ENCODE measurements at places on chromosomes 16 and 17. TPM values are rescaled to one million over a fixed set of nuclear protein-coding genes. Genes with fewer than 3 reads are reported as not detected.

GRCh38 chr16:62363501-62363900 lies 327.3 kb upstream of the CDH8 start:
- DNase-seq: no peak

- DNase-seq: peak; percentile 31
These were observed 718 bp downstream of the NDUFAB1 start for GRCh38 chr16:23595246-23595950.

- DNase-seq: peak; percentile 68
These were observed at the start of gene HOXB9 for GRCh38 chr17:48626245-48627117. Gene HOXB9 (minus strand): TSS chr17:48626358. CDS start chr17:48626269, 89 bp downstream.

- no peak for DNase-seq
These were observed 123.1 kb downstream of the C16orf78 start for GRCh38 chr16:49496656-49497055.

- DNase-seq: no peak
These were observed 28.3 kb upstream of the CDC42EP4 start for GRCh38 chr17:73340093-73340596.

DNA sequence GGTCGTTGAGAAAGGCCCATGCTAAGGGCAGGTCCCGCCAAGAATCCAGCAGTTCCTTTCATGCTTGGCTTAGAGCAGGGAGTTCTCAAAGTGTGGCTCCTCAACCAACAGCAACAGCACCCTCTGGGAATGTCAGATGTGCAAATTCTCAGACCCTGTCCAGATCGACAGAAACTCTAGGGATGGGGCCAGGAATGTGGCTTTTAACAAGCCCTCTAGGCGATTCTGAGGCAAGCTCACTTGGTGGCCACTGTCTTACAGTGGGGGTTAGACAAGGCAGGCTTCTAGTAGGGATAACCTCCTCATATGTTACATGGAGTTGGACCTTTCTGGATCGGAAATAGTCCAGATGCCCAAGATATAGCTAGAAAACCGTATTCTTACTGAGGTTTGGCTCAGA lies 144.8 kb downstream of the ZFHX3 start:
- DNase-seq: no peak

DNA sequence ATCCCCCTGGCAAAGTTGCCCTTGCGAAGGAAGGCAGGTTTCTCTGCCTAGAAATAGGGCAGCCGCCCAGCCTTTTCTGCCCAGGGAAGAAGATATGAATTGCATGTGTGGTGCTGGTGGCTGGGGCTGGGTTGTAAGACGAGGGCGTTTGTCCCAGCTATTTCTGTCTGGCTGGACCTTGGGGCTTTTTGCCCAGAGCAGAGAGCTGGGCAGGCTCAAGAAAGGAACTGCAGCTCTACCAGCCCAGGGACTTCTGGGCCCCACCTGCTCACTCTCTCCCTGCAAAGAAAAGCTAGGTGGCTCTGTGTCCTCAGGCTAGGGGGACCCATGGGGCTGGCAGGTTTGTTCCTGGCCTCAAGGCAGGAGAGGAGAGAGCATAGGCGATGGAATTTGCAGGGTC lies 586 bp downstream of the CACNG1 start:
- no peak for DNase-seq

DNA sequence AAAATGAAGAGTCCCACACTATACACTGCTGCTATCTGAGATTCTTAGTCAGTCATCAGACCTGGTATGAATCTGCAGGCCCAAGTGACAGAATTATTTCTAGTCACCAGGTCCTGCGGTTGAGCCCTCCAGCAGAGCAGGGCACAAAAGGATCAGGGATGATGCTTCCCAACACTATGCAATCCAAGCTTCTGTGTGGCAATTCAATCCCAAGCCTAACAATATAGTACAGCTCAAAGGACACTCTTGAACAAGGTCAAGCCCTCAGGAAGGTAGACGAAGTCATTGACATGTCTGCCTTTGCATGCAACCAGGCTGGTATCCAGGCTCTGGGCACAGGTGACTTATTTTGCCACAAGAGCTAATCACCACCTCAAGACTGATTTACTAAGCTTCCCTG lies 5.8 kb downstream of the DCUN1D3 start:
- DNase-seq: no peak

DNA sequence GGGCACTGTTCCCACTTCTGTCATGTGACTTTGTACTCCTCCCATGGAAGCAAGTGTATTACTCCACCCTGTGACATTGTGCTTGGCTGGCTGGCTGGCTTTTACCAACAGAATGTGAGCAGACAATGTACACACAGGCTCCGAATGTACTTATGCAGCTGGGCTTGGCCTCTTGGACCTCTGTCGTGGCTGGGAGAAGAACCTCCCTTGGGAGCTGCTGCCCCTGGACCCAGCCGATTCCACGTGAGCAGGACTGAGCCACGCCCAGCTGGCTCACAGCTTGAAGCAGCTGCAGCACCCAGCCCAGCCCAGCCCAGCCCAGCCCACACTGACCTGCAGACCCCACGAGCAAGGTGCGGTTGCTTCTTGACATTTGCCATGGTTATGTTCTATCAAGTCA lies 177.5 kb downstream of the RBFOX3 start:
- DNase-seq: peak; percentile 46

- DNase-seq: no peak
These were observed 17.1 kb downstream of the PSKH1 start for GRCh38 chr16:67910158-67910557.

- DNase-seq: no peak
These were observed 68.9 kb downstream of the JPH3 start for GRCh38 chr16:87671221-87671620.

DNA sequence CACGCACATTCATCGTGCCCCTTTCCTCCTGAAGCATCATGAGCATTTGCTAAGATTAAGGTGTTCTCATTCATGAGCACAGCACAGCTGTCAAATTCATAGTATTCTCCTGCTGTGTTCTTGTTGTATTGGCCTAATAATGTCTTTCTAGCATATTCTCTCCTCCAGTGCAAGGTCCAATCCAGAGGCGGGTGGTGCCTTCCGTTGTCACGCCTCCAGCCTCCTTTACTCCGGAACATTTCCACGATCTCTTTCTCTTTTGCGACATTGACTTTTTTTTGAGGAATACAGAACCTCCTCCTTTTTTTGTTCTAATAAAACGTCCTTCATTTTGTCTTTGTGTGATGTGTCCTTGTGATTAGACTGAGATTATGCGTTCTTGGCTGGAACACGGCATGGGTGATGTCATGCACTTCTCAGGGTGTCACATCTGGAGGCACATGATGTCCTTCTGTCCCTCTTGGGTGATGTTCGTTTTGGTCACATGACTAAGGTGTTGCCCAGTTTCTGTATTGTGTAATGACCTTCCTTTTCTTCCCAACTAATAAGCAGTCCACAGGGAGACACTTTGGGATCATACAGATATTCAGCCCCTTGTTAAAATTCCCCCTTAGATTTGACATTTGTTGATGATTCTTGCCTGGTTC lies 66.3 kb downstream of the CLEC16A start:
- DNase-seq: no peak

DNA sequence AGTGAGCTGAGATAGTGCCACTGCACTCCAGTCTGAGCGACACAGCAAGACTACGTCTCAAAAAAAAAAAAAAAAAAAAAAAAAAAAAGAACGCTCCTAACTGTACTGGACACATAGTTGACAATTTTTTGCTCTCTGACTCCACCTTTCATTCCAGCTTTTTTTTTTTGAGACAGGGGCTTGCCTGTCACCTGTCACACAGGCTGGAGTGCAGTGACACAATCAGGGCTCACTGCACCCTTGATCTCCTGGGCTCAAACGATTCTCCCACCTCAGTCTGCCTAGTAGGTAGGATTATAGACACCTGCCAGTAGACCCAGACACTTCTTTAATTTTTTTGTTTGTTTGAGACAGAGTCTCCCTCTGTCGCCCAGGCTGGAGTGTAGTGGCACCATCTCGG lies 2.6 kb upstream of the CRLF3 start:
- no peak for DNase-seq

GRCh38 chr17:64106918-64107317 lies 23.0 kb downstream of the ERN1 start:
- no peak for DNase-seq

DNA sequence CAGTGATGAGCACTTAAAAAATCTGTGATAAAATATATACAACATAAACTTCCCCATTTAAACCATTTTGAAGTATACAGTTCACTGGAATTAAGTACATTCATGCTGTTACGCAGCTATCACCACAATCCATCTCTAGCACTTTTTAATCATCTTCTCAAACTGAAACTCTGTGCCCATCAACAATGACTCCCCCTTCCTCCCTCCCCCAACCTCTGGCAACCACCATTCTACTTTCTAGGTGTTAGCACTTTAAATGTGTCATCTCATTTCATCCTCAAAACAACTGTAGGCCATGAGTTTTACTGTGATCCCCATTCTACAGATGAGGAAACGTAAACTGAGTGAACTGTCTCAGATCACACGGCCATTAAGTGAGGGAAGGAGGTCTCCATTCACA lies 13.8 kb upstream of the TMEM98 start:
- no peak for DNase-seq

DNA sequence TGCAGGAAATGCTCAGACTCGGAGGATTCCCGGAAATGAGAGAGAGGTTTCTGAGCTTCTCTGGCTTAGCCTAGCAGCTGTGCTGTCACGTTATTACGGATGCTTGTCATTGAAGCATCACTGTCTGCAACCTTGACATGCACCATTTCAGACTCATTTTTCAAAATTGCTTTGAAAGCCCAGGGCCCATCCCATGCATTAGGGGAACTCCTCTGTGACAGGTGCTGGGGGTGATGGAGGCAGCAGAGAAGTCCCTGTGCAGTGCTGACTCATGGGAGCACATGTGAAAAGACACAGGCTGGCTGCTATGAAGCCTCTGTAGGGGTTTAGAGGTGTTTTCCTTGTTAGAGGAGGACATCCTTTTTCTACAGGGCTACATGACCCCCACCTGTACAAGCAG lies 214.0 kb upstream of the MPHOSPH6 start:
- DNase-seq: no peak

DNA sequence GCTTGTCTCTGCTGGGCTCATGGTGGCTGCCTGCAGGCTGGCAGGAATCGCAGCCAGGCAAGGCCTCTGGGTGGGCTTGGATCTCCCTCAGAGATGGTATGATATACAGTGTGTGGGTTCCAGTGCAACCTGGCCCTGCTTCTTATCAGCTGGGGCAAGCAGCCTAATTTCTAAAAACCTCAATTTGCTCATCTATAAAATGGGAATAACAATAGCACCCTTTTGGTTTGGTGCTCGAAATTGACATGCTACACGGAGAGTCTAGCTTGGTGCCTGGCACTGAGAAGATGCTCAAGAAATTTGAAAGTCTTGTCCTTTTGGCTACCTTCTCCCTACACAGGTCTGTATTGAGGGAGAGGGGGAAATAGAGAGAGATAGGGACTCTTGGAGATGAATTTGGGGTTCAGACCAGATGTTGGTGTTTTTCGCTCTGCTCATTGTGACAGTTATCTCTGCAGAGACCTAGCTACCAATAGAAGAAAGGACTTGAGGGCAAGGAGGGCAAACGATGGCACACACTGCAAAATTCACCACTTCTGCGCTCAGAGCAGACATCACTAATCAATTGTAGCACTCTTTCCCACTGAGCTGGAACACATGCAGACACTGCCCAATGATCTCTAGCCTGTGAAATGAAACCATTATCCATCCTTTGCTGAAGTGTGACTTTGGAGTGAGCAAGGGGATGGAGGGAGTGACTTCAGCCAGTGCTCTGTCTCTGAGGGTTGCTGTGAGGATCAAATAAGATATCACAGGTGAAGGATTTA lies 15.6 kb downstream of the BEAN1 start:
- DNase-seq: no peak

GRCh38 chr16:57893217-57893558 lies 77.7 kb downstream of the CNGB1 start:
- DNase-seq: no peak

DNA sequence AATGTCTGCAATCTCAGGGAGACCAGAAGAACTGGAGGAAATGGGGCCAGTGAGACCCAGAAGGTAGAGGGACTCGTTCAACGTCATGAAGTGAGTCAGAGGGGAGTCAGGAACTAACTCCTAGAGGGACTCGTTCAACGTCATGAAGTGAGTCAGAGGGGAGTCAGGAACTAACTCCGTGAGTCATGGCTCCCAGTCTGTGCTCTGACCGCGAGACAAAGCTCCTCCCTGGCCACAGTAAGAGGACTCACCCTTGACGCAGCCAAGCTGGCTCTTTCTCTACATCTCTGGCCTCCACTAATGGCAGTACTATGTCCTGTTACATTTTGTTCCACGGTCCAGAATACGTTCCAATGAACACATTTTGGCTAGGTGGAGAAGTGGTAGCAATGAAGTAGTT lies 902.5 kb downstream of the KCNJ2 start:
- no peak for DNase-seq

DNA sequence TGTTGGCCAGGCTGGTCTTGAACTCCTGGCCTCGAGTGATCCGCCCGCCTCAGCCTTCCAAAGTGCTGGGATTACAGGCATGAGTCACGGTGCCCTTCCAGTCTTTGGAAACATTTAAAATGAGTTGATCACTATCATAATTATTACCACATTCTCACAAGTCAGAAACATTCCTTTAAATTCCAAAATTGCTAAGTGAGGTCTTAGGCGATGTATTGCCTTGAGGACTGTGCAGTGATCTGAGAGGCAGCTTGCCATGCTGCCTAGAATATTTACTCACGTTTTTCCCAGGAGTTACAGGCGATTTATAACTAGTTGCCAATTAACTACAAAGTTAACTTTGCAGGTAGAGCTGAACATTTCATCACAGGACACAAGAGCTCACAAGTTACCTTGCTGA lies 5.7 kb upstream of the ATXN1L start:
- DNase-seq: no peak

DNA sequence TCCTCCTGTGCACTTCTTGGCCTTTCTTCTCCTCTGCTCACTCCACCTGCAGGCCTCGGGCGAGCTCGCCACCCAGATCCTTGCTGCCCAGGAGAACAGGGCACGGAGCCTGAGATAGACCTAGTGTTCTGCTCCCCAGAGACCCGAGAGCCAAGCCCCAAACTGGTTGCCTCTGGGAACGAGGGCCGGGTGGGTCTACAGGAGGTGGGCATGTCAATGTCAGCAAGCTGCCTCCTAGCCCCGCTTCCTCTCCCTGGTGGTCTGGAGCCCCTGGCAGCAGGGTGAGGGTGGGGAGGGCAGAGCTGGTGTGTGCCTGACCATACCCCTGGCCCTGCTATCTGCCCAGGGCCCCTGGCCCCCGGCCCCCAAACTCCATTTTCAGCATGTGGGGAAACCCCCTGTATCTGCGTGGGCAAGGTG lies 841 bp upstream of the NDRG4 start:
- no peak for DNase-seq

GRCh38 chr17:35486920-35487732 lies 38.6 kb upstream of the SLFN13 start:
- DNase-seq: peak; percentile 52

The GAN gene
- 11.7 TPM for total RNA-seq

The SALL1 gene
- 1.0 TPM for total RNA-seq

The TMEM100 gene
- 40.2 TPM for total RNA-seq

The MGAT5B gene
- not detected for total RNA-seq

The LHX1 gene
- not detected for total RNA-seq

The ABI3 gene
- total RNA-seq: 72.4 TPM

The MEIOC gene
- not detected for total RNA-seq

The PLCD3 gene
- total RNA-seq: 27.7 TPM

All from stomach (tissue), 19 donors.